ENCODE measurements at places on chromosomes 11 and 22. TPM values are rescaled to one million over a fixed set of nuclear protein-coding genes. Genes with fewer than 3 reads are reported as not detected.

Gene GDPD5
- 27.5 TPM for total RNA-seq

Gene TMEM86A
- total RNA-seq = 2.0 TPM

Gene NARS2
- total RNA-seq = 26.0 TPM

Gene OR2AG1
- total RNA-seq = not detected

Gene UBQLN3
- total RNA-seq = not detected

Gene KLHL35
- 1.7 TPM for total RNA-seq

Gene SYT8
- 1.0 TPM for total RNA-seq

Gene NRIP3
- 0.15 TPM for total RNA-seq

Gene SLC16A8
- total RNA-seq = not detected

Gene TRIM51
- total RNA-seq = not detected

Gene ZP1
- total RNA-seq = not detected

Gene CLDN25
- not detected for total RNA-seq

Gene APOA5
- total RNA-seq = 0.12 TPM

Gene LMO2
- 2.8 TPM for total RNA-seq

Gene OR52N4
- not detected for total RNA-seq

Gene MS4A3
- not detected for total RNA-seq

Gene APOL4
- total RNA-seq = not detected

DNA sequence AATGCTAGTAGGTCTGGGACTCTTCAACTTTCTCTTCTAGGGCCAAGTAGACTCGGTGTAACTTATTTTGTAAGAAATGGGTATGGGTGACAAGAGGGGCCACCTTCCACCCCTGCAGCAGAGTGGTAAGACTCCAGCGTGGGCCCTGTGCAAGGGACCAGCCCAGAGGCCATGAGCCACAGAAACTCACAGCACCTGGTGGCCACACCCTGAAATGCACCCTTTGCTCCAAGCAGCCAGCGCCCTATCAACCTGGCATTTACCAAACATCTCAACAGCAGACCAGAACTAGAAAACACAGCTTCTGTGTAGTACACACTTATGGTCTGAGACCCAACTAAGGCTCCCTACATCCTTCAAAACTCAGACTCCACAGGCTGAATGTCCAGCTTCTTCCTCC is 5.7 kb downstream of the CDCA5 start:
- peak; percentile 29 for DNase-seq
- no peaks in the 10 kb centered on the region for H3K27me3 ChIP-seq
- H3K4me3 ChIP-seq = no peak overlapping the region
- H3K36me3 ChIP-seq = peaks cover 49% of the 10 kb centered on the region
- H3K27ac ChIP-seq = peak overlapping the region; percentile 39

GRCh38 chr22:27881421-27881820 is 37.6 kb downstream of the PITPNB start:
- H3K27me3 ChIP-seq = no peaks in the 10 kb centered on the region
- H3K36me3 ChIP-seq = peaks cover 26% of the 10 kb centered on the region

DNA sequence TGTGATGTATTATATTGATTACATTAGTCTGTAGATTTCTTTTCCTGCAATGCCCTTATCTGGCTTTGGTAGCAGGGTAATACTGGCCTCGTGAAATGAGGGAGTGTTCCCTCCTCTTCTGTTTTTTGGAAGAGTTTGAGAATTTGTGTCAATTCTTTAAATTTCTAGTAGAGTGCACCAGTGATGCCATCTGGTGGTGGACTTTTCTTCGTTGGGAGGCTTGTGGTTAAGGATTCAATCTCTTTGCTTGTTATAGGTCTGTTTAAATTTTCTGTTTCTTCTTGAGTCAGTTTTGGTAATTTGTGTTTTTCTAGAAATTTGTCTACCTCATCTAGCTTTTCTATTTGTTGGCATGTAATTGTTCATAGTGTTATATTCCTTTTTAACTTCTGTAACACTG is 18.9 kb downstream of the SHANK3 start:
- H3K27me3 ChIP-seq = no peaks in the 10 kb centered on the region
- no peak overlapping the region for H3K4me3 ChIP-seq
- no peaks in the 10 kb centered on the region for H3K36me3 ChIP-seq
- no peak overlapping the region for H3K27ac ChIP-seq
- DNase-seq = peak; percentile 29

GRCh38 chr11:60252213-60253108 is 9.5 kb upstream of the MS4A4E start:
- no peaks in the 10 kb centered on the region for H3K27me3 ChIP-seq
- H3K27ac ChIP-seq = no peak overlapping the region
- no peak overlapping the region for H3K4me3 ChIP-seq
- H3K4me1 ChIP-seq = no peaks in the 10 kb centered on the region
- H3K36me3 ChIP-seq = no peaks in the 10 kb centered on the region

- no peaks in the 10 kb centered on the region for H3K4me1 ChIP-seq
- H3K4me3 ChIP-seq = no peak overlapping the region
- no peaks in the 10 kb centered on the region for H3K36me3 ChIP-seq
- peaks cover 26% of the 10 kb centered on the region for H3K27me3 ChIP-seq
- no peak for DNase-seq
Observed at GRCh38 chr11:44313761-44314489, 4.0 kb upstream of the ALX4 start.

GRCh38 chr11:898143-898511 is 12.5 kb downstream of the CHID1 start:
- H3K27me3 ChIP-seq = no peaks in the 10 kb centered on the region
- H3K27ac ChIP-seq = no peak overlapping the region
- peaks cover 15% of the 10 kb centered on the region for H3K36me3 ChIP-seq
- peaks cover 7% of the 10 kb centered on the region for H3K4me1 ChIP-seq

- no peak overlapping the region for H3K4me3 ChIP-seq
- H3K36me3 ChIP-seq = peaks cover 15% of the 10 kb centered on the region
- no peak for DNase-seq
- H3K4me1 ChIP-seq = 0 out of 2 replicates have a peak, but pooled peaks cover 2% of the 10 kb centered on the region
- no peaks in the 10 kb centered on the region for H3K27me3 ChIP-seq
- H3K27ac ChIP-seq = no peak overlapping the region
Observed at GRCh38 chr22:20761536-20761935, 12.4 kb upstream of the SERPIND1 start.

DNA sequence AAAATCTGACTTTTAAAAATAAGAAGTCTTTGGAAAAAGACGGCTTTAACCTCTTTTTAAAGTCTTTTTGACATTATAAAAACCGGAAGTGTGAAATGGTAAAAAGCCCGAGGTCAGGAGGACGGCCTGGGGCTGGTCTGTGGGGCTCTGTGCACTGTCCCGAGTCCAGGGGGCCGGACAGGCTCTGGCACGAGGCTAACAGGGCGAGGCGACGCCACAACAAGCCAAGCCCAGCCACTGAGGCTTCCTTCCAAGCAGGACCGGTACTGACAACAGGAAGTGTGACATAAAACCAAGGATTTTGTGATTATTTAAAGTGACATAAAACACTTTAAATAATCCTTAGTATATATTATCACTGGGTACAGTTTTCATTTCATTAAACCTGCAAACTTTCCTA is 39.2 kb downstream of the BRD1 start:
- no peaks in the 10 kb centered on the region for H3K27me3 ChIP-seq
- H3K4me3 ChIP-seq = no peak overlapping the region
- H3K27ac ChIP-seq = no peak overlapping the region
- no peak for DNase-seq
- H3K4me1 ChIP-seq = no peaks in the 10 kb centered on the region
- peaks cover 27% of the 10 kb centered on the region for H3K36me3 ChIP-seq

- H3K27me3 ChIP-seq = no peaks in the 10 kb centered on the region
- H3K4me3 ChIP-seq = no peak overlapping the region
- no peak for DNase-seq
Observed at GRCh38 chr11:121656328-121657090, 203.7 kb upstream of the SORL1-AS1 start.

GRCh38 chr11:88359541-88359940 is 22.0 kb upstream of the CTSC start:
- no peak overlapping the region for H3K27ac ChIP-seq
- no peaks in the 10 kb centered on the region for H3K27me3 ChIP-seq
- H3K36me3 ChIP-seq = no peaks in the 10 kb centered on the region
- DNase-seq = no peak
- peaks cover 8% of the 10 kb centered on the region for H3K4me1 ChIP-seq

DNA sequence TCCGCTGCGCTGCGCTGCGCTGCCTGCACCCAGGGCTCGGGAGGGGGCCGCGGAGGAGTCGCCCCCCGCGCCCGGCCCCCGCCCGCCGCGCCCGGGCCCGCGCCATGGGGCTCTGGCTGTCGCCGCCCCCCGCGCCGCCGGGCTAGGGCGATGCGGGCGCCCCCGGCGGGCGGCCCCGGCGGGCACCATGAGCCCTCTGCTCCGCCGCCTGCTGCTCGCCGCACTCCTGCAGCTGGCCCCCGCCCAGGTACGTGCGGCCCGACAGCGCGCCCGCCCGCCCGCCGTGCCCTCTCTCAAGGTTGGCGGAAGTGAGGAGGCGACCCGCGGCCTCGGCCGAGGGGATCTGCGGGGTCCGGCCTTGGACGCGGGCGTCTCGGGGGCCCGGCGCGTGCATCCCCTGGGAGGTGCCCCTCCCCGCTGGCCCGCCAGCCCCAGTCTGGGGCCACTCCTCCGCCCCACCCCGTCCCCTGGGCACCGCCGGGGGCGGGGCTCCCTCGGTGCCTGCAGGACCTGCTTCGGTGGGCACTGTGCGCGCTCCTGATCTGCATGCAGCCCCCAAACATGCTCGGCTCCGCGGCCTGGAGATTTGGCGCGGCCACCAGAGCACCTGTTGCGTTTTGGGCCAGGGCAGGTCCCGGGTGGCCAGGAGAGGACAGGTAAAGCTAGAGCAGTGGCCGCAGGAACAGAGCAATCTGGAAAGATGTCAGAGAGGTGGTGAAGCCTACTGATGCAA is 429 bp downstream of the VEGFB start:
- no peaks in the 10 kb centered on the region for H3K27me3 ChIP-seq
- no peak for DNase-seq
- peak overlapping the region; percentile 79 for H3K4me3 ChIP-seq
- H3K36me3 ChIP-seq = no peaks in the 10 kb centered on the region

DNA sequence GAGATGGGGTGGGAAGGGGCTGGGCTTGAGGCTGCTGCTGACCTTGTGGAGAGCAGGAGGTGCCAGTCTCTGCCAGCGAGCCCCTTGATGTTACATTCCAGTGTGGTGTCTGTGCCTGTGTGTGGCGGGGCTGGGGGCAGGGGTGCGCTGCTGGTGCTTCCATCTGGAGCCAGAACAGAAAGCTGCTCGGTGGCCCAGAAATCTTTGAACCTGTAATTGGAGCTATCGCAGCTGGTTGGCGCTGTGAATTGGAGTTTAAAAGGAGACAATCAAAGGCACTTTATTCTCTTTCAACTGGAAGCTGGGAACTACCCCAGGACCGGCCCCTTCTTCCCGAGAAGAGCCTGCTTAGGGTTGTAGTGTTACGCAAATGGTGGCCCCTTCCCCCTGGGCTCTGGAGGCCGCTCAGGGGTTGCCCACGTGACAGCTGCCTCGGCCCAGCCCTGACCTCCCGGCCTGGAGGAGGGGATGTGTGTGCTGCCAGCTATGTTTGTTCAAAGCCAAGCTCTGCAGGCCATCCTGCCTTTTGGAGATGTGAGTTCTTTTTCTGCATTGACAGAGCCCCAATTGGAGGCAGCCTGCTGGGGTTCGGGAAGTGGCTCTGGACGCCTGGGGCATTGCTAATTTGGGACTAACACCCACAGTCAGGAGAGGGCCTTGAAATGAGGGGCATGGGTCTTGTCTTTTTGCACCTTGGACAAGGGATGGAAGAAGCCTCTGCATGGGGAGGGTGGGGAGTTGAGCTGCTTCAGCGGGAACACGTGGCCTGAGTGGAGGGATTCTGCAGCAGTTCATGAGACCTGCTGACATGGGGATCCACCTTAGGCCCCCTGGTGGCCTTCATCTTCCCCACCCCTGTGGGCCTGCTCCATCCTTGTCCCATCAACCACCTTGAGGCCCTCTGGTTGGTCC is 14.0 kb upstream of the ARSA start:
- H3K4me1 ChIP-seq = no peaks in the 10 kb centered on the region
- DNase-seq = no peak
- no peak overlapping the region for H3K4me3 ChIP-seq
- peaks cover 28% of the 10 kb centered on the region for H3K27me3 ChIP-seq

DNA sequence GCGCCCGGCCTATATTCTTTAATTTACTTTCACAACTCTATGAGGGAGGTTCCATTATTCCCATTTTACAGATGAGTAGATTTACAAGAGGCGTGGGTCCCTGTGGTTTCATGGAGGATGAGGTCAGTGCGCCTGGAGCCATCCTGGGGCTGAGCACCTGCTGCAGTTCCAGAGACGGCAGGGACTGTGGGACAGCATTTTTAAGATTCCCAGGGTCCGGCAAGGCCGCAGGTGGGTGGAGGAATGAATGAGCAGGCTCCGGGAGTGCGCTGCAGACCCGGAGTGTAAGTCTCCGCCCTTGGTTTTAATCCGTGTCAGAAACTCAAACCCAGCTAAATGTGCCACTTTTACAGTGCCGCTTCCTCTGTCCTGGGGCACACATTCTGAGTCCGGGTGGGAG is 4.1 kb upstream of the CHRM1 start:
- no peak overlapping the region for H3K4me3 ChIP-seq
- H3K27ac ChIP-seq = no peak overlapping the region
- no peaks in the 10 kb centered on the region for H3K27me3 ChIP-seq
- no peaks in the 10 kb centered on the region for H3K36me3 ChIP-seq

DNA sequence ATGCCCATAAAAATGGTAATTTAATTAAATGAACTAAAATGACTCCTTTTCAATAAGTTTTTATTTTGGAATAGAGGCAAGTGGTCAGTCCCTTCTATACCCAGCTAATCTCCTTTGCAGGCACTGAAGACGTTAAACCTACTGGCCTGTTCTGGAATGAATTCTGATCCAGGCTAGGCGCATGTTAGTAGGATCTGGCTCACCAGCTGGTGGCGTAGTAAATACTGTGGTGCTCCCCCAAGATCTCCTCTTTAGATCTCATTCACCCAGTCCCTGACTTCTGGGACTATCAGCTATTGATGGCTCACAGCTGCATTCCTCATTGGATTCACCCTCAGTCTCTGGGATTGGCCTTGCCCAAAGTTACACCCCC is 173.7 kb upstream of the DDI1 start:
- H3K27me3 ChIP-seq = no peaks in the 10 kb centered on the region
- H3K4me1 ChIP-seq = no peaks in the 10 kb centered on the region
- H3K4me3 ChIP-seq = no peak overlapping the region
- no peak overlapping the region for H3K27ac ChIP-seq
- no peak for DNase-seq
- no peaks in the 10 kb centered on the region for H3K36me3 ChIP-seq

- no peak overlapping the region for H3K27ac ChIP-seq
- no peaks in the 10 kb centered on the region for H3K36me3 ChIP-seq
Observed at GRCh38 chr11:46049325-46049897, 71.8 kb downstream of the PHF21A start.

DNA sequence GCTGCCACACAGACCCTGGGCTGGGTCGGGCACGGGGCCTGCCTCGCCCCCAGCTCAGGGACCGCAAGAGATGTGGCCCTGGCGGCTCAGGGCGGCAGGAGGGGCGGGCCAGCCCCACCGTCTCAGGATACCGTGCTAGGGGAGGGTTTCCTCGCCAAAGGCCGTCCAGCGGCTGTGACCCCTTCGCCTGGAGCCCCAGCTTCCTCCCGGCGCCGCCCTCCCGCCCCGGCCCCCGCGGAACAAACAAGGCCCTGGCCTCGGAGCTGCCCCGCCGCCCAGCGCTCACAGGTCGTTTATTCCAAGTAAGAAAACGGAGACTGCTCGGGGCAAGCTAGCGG is 543 bp upstream of the AP2A2 start:
- peaks cover 5% of the 10 kb centered on the region for H3K36me3 ChIP-seq
- peaks cover 29% of the 10 kb centered on the region for H3K4me1 ChIP-seq
- H3K4me3 ChIP-seq = peak overlapping the region; percentile 25
- H3K27ac ChIP-seq = peak overlapping the region; percentile 77

Data from HCT116 (cell line).